ENCODE measurements at places on chromosomes 6 and 20. TPM values are rescaled to one million over a fixed set of nuclear protein-coding genes. Genes with fewer than 3 reads are reported as not detected.
A peak's percentile ranks its signal among the peaks of the same experiment; 100 is the strongest.

DNA sequence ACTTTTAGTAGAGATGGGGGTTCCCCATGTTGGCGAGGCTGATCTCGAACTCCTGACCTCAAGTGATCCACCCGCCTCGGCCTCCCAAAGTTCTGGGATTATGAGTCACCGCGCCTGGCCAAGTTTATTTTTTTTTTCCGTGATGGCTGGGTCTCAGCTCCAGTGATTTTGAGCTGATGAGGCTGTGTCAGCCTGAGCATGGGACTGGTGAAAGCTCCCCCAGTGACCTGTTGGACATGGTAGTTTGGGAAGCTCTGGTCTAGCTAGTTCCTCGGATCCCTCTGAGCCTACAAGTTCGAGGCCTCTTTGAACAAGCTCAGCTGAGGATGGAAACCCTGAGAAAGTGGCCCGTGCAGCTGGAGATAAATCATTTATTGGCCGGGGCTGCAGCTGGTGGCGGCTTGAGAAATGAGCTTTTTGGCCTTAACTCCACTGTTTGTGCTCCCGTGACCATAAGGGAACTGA is 126.8 kb downstream of the SNX5 start:
- no peaks in the 10 kb centered on the region for H3K36me3 ChIP-seq
- peaks cover 11% of the 10 kb centered on the region for H3K4me1 ChIP-seq
- no peak overlapping the region for H3K4me3 ChIP-seq
- no peak for DNase-seq

The MACROD2 gene
- 6.4 TPM for total RNA-seq

The NKAIN2 gene
- 9.5 TPM for total RNA-seq

GRCh38 chr20:37192137-37192854 is 12.9 kb upstream of the MROH8 start:
- peaks cover 34% of the 10 kb centered on the region for H3K4me1 ChIP-seq
- H3K4me3 ChIP-seq = no peak overlapping the region
- peaks cover 28% of the 10 kb centered on the region for H3K36me3 ChIP-seq
- H3K27ac ChIP-seq = peak overlapping the region; percentile 37

The BPIFB4 gene
- total RNA-seq = 2.1 TPM

The ACSS1 gene
- 15.5 TPM for total RNA-seq

DNA sequence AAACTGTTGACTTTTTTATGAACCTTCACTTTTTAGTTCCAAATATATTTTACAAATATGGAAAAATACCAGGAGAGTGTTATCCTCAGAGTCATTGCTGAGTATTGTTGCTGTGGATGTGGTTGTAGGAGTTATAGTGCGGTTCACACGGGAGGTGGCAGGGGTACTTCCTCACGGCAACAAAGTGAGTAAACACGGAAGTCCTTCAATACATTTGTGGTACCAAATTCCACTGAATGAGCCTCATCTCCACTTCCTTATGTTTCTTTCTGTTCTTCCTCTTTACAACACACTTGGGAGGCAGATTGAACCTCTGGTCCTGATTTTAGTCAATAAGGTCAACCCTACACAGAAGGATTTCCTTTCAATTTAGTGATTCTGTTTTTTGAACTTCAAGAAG is 371.8 kb downstream of the BTBD3 start:
- no peak overlapping the region for H3K27ac ChIP-seq
- H3K27me3 ChIP-seq = no peaks in the 10 kb centered on the region
- no peaks in the 10 kb centered on the region for H3K36me3 ChIP-seq
- DNase-seq = no peak

- no peak overlapping the region for H3K27ac ChIP-seq
- H3K4me3 ChIP-seq = no peak overlapping the region
- no peaks in the 10 kb centered on the region for H3K4me1 ChIP-seq
- no peaks in the 10 kb centered on the region for H3K36me3 ChIP-seq
- DNase-seq = no peak
Observed at GRCh38 chr6:141475259-141475658, 657.5 kb upstream of the GJE1 start.

- H3K27ac ChIP-seq = no peak overlapping the region
- H3K27me3 ChIP-seq = peaks cover 5% of the 10 kb centered on the region
- no peaks in the 10 kb centered on the region for H3K36me3 ChIP-seq
- H3K4me1 ChIP-seq = no peaks in the 10 kb centered on the region
- no peak overlapping the region for H3K4me3 ChIP-seq
Observed at GRCh38 chr20:42862446-42862845, 327.3 kb downstream of the PTPRT start.

- H3K27ac ChIP-seq = no peak overlapping the region
- DNase-seq = peak; percentile 15
- peaks cover 10% of the 10 kb centered on the region for H3K4me1 ChIP-seq
- H3K4me3 ChIP-seq = no peak overlapping the region
- H3K36me3 ChIP-seq = no peaks in the 10 kb centered on the region
Observed at GRCh38 chr6:94636780-94637385, 940.5 kb upstream of the MANEA start.

- no peak for DNase-seq
- H3K27ac ChIP-seq = no peak overlapping the region
- H3K4me1 ChIP-seq = peaks cover 9% of the 10 kb centered on the region
- H3K27me3 ChIP-seq = peaks cover 3% of the 10 kb centered on the region
- peaks cover 8% of the 10 kb centered on the region for H3K36me3 ChIP-seq
Observed at GRCh38 chr6:119322715-119323350, 26.7 kb downstream of the MAN1A1 start.

The DZANK1 gene
- 4.2 TPM for total RNA-seq

DNA sequence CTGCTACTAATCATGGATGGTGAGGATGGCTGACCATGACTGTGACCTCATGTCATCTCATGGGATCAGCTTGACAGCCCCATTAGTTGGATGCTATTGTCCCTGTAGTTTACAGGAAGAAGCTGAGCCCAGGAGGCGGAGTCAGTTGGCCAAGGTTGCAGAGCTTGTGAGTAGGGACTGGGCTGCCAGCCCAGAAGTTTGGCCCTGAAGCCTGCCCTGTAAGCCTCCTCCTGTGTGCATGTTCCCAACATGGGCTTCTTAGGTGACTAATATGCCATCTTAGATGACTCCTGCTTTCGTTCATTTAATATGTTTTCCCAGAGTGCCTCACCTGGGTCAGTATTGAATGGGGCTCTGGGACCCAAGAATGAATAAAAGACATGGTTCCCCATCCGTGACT is 6.9 kb downstream of the EDN3 start:
- no peak for DNase-seq
- no peak overlapping the region for H3K27ac ChIP-seq
- H3K36me3 ChIP-seq = no peaks in the 10 kb centered on the region
- H3K4me3 ChIP-seq = no peak overlapping the region
- H3K4me1 ChIP-seq = no peaks in the 10 kb centered on the region
- peaks cover 5% of the 10 kb centered on the region for H3K27me3 ChIP-seq

- no peak for DNase-seq
- no peak overlapping the region for H3K4me3 ChIP-seq
- no peak overlapping the region for H3K27ac ChIP-seq
- peaks cover 24% of the 10 kb centered on the region for H3K4me1 ChIP-seq
- peaks cover 3% of the 10 kb centered on the region for H3K27me3 ChIP-seq
Observed at GRCh38 chr20:57774111-57774880, 64.5 kb upstream of the PMEPA1 start.

DNA sequence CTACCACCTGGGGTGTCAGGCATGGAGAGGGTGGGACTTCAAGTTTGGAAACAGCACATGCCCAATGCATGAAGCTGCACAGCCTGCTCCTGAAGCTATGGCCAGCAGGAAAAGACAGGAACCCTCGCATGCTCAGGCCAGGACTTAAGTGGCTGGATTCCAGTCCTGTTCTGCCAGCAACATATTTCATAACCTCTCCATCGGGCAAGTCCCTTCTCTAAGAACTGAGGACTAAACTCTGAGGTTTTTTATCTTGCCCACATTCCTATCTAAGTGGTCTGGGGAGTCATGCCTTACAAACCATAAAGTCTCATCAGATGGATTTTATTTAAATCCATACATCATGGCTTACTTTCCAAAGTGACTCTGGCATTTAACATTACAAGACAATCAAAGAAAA is 27.5 kb upstream of the AGPAT4 start:
- H3K4me3 ChIP-seq = no peak overlapping the region
- DNase-seq = no peak
- no peak overlapping the region for H3K27ac ChIP-seq
- peaks cover under 1% of the 10 kb centered on the region for H3K27me3 ChIP-seq

The WFDC6 gene
- total RNA-seq = not detected

The KCNB1 gene
- total RNA-seq = 0.36 TPM

The LY6G6F gene
- total RNA-seq = not detected

DNA sequence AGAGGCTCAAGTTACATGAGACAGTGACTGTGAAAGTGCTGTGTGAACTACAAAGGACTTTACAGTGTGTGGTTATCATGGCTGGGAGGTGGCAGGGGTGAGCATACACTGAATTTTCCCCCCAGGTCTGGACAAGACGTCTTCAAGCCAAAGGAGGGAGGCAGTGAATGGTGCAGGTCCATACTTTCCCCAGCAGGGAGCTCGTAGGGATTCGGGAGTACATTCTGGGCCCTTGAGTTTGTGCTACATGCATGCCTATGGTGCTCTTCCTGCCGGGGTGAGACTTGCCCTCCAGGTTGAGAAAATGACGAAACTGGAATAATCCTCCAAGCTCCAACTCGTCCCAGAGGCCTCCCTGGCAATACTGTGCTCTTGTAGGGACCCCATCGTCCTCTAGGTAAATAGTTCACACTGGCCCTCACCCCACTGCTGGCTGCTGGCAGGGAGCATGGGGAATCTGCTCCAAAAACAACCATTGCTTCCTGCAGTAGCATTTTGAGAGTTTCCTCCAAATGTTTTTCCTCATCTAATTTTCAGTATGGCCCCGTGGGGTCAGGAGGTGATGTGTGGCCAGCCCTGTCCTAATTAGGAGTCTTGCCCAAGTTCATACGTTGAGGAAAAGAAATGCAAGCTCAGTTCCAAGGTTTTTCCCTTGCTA is 57.6 kb downstream of the ZNF831 start:
- H3K4me1 ChIP-seq = peaks cover 12% of the 10 kb centered on the region
- no peak overlapping the region for H3K27ac ChIP-seq
- no peaks in the 10 kb centered on the region for H3K36me3 ChIP-seq
- DNase-seq = no peak
- peaks cover 10% of the 10 kb centered on the region for H3K27me3 ChIP-seq

The GTSF1L gene
- total RNA-seq = not detected

- no peak overlapping the region for H3K4me3 ChIP-seq
- DNase-seq = no peak
- no peaks in the 10 kb centered on the region for H3K4me1 ChIP-seq
- H3K27ac ChIP-seq = no peak overlapping the region
- peaks cover 6% of the 10 kb centered on the region for H3K27me3 ChIP-seq
Observed at GRCh38 chr20:47108994-47109393, 214.4 kb downstream of the EYA2 start.

DNA sequence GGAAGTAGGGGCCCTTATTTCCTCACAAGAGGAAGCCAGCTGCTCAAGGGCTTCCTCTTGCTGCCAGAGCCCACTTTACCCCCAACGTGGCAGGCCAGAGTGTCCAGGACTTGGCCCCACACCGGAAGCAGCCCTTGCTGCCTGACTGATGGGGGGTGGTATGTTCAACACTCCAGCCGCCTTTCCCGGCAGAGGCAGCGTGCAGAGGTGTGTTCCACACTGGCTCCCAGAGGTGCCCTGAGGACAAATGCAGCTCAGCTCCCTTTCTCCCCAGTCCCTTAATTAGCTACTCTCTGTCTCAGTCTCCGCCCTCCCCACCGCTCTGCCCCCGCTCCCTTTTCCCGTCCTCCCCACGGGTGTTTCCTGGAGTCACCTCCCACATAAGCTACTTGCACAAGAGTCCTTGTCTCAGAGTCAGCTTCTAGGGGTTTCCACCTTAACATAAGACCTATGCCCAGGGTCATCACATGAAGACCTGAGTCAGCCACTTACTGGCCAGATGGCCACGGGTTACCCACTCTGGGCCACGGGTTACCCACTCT is 61.7 kb upstream of the SHLD1 start:
- no peak overlapping the region for H3K4me3 ChIP-seq
- no peaks in the 10 kb centered on the region for H3K36me3 ChIP-seq
- H3K27ac ChIP-seq = peak overlapping the region; percentile 61
- peaks cover 1% of the 10 kb centered on the region for H3K27me3 ChIP-seq
